ENCODE measurements at places on chromosomes 6 and 20.
A peak's percentile ranks its signal among the peaks of the same experiment; 100 is the strongest.

GRCh38 chr6:69019832-69020231, 384.8 kb downstream of the ADGRB3 start:
- peak; percentile 3 for DNase-seq

DNA sequence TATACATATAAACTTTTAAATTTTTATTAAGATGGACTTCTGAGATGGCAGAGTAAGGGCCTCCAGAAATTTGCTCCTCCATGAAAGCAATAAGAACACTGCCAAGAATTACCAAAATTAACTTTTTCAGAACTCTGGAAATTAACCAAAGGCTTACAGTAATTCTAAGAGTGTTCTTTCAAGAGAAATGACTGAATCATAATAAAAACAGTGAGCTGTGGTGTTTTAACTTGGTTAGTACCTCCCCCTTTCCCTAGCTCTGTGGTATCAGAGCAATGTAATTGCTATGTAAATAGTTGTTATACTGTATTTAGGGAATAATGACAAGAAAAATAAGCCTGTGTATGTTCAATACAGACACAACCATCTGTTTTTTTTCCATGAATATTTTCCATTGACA, 19.0 kb downstream of the HECA start:
- peak; percentile 39 for DNase-seq

GRCh38 chr20:16942756-16943155, 194.6 kb downstream of the OTOR start:
- no peak for DNase-seq

DNA sequence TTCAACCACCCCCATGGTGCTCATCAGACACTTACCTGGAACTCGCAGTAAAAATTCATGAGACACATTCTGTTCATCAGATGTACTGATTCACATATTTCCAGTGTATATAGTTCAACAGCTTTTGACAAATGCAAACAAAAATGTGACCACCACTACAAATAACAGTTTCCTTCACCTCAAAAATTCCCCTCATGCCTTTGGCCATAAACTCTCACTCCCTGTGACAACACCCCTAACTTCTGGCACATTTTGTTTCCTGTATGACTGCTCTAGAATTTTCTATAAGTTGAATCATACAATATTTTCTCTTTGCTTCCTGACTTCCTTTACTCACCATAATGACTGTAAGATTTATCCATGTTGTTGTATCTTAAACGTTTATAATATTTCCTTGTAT, 63.7 kb downstream of the C6orf118 start:
- no peak for DNase-seq

- DNase-seq, result no peak
These were observed 110.0 kb upstream of the PMEPA1 start for GRCh38 chr20:57819691-57820380.

DNA sequence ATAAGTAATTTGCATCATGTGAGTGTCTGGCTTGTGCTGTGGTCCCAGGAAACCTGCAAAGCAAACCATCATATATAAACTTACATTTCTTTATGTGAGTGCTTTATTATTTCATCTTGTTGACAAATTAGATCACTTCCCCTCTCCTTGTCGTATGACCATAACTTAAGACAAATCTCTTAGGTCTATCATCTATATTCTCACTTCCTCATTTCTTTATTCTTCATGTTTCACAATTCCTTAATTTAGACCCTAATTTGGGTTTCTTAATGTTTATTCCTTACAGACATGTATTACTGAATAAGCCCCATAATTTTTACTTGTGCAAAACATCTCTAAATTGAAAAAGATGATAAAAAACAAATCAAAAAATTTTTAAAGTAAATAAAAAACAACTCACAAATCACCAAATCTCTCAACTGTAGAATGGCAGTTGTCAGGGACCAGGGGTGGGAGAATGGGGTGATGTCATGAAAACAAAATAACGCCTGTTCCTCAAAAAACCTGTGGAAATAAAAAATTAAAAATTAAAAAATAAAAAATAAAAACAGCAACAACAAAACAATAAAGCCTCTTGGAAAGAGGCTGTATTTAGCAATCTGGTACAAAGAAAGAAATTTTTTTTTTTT, 49.5 kb upstream of the FBXO30 start:
- no peak for DNase-seq

- no peak for DNase-seq
These were observed 35.2 kb downstream of the SLX4IP start for GRCh38 chr20:10470276-10470675.

- DNase-seq, result no peak
These were observed 165.1 kb downstream of the RALGAPA2 start for GRCh38 chr20:20547221-20547875.

DNA sequence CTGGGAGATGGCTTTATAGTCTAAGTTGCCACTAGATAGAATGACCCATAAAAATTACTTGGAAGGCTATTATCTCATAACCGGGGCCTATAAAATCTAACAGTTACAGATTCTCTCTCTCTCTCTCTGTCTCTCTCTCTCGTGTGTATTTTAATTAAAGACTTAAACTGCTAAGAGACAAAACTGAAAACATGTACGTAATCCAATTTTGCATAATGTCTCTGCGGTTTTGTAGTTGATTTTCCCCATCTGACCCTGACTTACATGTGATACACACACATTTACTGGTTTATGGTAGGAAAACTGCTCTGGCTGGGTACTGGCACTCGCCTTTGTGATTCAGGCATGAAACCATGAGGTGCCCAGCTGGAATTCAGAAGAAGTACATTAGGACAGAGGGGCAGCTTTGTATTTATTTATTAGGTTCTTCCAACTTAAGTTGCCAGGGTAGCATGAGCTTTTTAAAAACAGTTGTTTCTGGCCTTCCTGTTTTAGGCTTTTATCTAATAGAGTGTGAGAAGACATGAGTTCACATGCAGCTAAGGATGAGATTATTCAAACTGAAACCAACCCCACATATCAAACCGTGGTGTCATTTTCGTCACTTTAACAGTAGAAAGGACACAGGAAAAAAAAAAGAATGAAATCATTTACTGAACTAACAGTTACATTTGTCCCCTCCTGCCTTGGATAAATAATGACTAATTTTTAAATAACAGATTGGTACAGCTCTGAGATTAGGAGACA, 182.5 kb downstream of the GMPR start:
- peak; percentile 64 for DNase-seq

GRCh38 chr6:224350-224749, 67.9 kb upstream of the DUSP22 start:
- no peak for DNase-seq

GRCh38 chr20:25008388-25009217, 16.1 kb upstream of the APMAP start:
- no peak for DNase-seq

- peak; percentile 16 for DNase-seq
These were observed 222.9 kb downstream of the UBE3D start for GRCh38 chr6:82842721-82843120.

GRCh38 chr20:37301558-37301957, 12.1 kb downstream of the MANBAL start:
- no peak for DNase-seq

DNA sequence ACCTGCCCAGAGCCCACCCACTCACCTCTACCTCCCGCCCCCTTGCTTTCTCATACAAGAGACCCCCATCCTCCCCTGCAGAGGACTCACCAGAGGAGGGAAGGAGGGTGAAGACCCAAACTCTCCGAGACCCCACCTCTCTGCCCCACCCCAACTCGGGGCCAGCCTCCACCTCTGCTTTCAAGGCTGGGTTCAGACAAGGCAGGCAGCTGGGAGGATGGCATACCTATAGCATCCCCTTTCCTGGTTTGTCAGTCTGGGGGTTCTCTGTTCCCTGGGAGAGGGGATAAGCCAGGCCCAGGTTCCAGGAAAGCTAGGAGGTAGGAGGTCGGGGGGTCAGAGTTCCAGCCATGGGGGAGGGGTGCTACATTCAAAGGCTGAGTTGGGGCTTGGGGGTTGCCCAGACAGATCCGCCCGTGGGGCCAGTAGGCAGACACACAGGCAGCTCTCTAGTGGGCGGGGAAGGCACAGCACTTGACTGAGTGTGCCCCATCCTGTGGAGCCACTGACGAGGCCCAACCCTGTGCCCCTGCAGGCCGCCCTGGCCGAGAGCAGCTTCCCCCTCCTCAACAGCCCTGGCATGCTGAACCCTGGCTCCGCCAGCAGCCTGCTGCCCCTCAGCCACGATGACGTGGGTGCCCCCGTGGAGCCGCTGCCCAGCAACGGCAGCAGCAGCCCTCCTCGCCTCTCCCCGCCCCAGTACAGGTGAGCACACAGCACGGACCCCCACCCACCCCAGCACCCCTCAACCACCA, 40.8 kb upstream of the MDFI start:
- no peak for DNase-seq

GRCh38 chr20:58792426-58792825, 58.3 kb downstream of the GNAS-AS1 start:
- no peak for DNase-seq

GRCh38 chr6:11631008-11631407, 93.5 kb downstream of the TMEM170B start:
- DNase-seq, result no peak

GRCh38 chr6:152372945-152373344, 264.2 kb downstream of the SYNE1 start:
- DNase-seq, result no peak

DNA sequence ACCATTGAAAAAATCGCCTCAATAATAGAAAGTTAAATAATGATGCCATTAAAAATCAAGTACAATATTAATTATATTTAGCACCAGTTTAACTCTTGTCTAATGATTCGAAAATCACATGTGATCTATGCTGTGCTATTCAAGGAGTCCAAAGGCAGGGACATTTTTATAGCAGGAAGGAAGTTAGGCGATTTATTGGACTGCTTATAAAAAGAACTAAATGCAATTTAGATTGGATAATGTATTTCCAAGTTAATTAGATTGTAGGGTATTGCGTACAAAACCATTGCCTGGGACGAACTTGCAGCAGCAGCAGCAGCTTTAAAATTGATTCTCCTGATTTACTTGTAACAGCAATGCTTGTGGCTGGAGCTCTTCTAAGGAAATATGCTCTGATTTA, 87.4 kb upstream of the TMEM181 start:
- no peak for DNase-seq

DNA sequence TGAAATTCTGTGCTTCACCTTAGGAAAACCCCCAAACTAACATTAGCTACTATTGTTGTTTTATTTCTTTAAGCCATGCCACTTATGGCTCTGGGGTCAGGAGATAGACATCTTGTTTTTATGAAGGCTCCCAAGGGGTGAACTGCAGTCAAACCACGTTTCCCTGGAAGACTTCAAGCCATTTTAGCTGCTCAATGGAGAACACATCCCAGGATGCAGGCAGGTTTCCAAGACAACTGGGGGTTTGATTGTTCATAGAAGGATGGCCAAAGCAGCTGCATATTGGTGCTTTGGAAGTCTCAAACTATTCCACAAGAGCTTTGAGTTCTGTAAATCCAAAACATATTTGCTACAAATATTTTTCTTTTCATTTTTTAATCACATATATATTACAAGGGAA, 818.0 kb downstream of the MAFB start:
- no peak for DNase-seq

Data from AG08396 (cell line).